Mammary microvascular endothelial cell (primary cell): ENCODE measurements at places on chromosomes 7 and 10. TPM values are rescaled to one million over a fixed set of nuclear protein-coding genes. Genes with fewer than 3 reads are reported as not detected.

COL1A2 gene
- 6.7 and 7.7 TPM in 2 replicates for total RNA-seq

DNTT gene
- total RNA-seq, result not detected in 2 replicates

TNS3 gene
- 34.6 and 37.1 TPM in 2 replicates for total RNA-seq

AGBL3 gene
- 2.1 and 2.8 TPM in 2 replicates for total RNA-seq

MKX gene
- not detected in 2 replicates for total RNA-seq

NUTM2E gene
- total RNA-seq, result 0.05 TPM in 1 of 2 replicates, not detected in the other
